Naive thymus-derived CD8-positive, alpha-beta T cell (primary cell): ENCODE measurements at places on chromosomes 6 and 20. TPM values are rescaled to one million over a fixed set of nuclear protein-coding genes. Genes with fewer than 3 reads are reported as not detected.

CST2 gene
- polyA plus RNA-seq = not detected

SUN5 gene
- polyA plus RNA-seq = not detected

ADGRF5 gene
- polyA plus RNA-seq = not detected

CST1 gene
- not detected for polyA plus RNA-seq

CCNC gene
- 37.8 TPM for polyA plus RNA-seq

MTCH1 gene
- polyA plus RNA-seq = 78.3 TPM

SLC17A3 gene
- not detected for polyA plus RNA-seq

KHDC1L gene
- polyA plus RNA-seq = not detected

SLC17A2 gene
- polyA plus RNA-seq = not detected

RRBP1 gene
- 8.9 TPM for polyA plus RNA-seq

SIRPD gene
- polyA plus RNA-seq = not detected
